ENCODE measurements at places on chromosomes 11 and 22.

DNA sequence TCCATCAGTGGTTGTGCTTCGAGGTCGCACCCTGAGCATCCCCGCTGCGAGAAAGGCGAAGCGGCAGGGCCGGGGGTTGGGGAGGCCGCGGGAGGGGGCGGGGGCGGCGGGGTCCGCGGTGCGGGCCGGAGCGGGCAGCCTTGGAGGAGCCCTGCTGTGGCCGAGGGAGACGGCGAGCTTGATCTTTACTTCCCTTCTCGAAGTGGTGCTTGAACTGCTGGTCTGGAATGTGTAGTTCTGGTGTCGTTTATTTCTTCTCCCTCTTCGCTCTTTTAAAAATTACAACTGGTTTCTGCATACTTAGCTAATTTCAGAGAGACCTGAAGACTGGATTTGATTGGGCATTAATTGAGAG is 1.1 kb downstream of the APLP2 start:
- no peak for DNase-seq

- DNase-seq = no peak
Measured at GRCh38 chr22:32075997-32076760, 33.1 kb downstream of the SLC5A1 start.

- no peak for DNase-seq
Measured at GRCh38 chr11:112608509-112608908, 347.8 kb upstream of the PLET1 start.

- DNase-seq = no peak
Measured at GRCh38 chr22:30555282-30556210, 9.0 kb upstream of the SEC14L6 start.

DNA sequence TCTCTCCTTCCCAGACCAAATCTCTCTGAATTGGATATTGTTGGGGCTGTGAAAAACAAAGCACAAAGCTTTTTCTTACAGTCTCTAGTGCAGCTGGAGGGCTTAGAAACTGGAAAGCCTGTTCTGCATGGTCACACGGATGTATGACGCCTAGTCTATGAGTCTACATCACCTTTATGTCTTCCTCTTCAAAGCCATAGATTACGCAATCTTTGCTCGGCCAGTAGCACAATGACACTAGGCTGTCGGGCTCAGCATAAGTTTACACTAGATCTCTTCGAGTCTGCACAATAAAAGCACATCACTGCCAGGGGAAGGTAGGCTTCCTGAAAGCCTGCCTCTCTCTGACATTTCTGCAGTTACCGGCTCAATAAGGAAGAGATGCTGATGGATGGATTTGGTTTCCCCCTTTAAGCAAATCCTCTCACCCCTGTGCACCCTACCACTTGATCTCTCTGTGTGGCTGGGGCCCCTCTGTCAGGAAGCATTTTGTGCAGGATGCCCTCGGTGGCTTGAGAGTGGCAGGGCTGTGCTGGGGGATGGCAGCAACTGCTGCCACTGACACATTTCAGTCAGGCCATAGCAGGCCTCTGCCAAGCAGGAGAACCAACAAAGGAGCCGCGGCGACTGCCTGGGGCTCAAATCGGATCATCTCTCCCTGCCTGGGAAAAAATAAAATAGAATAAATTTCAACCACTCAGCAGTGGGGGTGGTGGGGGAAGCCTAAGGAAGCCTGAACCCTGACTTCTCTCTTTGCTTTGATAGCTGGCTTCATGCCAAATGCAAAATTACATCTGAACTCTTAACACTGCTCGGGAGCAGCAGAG is 1272.8 kb downstream of the LRRC4C start:
- DNase-seq = no peak

GRCh38 chr11:16763746-16764145 is 25.3 kb downstream of the C11orf58 start:
- no peak for DNase-seq

DNA sequence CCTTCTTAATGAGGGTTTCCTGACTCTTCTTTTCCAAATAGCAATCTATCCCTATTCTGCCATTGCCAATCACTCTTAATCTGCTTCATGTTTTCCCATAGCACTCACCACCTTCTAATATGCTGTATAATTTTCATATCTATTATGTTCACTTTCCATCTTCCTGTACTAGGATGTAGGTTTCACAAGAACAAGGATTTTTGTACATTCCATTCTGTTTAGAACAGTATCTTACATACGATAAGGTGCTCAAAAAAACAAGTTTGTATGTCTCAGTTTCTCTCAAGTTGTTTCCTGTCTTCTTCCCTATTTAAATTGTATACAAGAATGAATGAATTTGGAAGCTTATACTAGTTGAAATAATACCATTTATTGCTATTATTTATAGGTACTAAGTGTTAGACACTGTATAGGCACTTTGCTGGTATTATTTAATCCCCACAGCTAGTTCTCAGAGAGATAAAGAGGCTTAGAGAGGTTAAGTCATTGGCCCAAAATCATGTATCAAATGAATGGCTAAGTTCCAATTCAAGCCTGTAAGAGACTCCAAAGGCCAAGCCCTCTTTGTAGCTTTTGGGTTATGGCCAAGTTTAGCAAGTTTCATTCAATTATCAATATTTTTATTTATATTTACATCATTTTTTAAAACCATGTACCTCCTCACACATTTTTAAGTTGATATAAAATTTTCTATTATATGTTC is 134.7 kb downstream of the PAX6 start:
- no peak for DNase-seq

- no peak for DNase-seq
Measured at GRCh38 chr11:57410287-57410686, 16.6 kb downstream of the SLC43A3 start.

DNA sequence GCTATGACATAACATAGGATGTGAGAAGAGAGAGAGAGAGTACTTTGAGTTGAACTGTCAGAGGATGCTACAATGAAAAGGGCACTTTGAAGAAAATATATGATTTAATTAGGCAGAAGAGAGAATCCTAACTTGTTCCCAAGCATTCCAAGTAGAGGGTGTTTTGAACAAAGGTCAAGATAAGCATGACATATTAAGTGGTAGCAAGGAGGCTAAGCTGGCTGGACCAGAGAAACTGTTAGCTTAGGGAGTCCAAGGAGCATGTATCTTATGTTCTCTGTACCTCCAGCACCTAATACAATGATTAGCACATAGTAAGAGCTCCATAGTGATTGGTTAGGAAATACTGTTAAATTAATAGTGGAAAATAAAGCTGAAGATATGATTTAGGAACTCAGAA is 479.6 kb downstream of the TMEM135 start:
- no peak for DNase-seq

GRCh38 chr11:86681483-86681756 is 9.0 kb upstream of the ME3 start:
- no peak for DNase-seq

DNA sequence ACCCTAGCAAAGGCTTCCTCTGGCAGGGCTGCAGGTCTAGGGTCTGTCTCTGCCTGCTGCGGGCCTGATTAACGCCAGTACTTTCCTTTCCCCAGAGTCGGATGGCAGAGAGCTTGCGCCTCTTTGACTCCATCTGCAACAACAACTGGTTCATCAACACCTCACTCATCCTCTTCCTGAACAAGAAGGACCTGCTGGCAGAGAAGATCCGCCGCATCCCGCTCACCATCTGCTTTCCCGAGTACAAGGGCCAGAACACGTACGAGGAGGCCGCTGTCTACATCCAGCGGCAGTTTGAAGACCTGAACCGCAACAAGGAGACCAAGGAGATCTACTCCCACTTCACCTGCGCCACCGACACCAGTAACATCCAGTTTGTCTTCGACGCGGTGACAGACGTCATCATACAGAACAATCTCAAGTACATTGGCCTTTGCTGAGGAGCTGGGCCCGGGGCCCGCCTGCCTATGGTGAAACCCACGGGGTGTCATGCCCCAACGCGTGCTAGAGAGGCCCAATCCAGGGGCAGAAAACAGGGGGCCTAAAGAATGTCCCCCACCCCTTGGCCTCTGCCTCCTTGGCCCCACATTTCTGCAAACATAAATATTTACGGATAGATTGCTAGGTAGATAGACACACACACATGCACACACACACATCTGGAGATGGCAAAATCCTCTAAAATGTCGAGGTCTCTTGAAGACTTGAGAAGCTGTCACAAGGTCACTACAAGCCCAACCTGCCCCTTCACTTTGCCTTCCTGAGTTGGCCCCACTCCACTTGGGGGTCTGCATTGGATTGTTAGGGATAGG is 18.6 kb downstream of the RSPH14 start:
- DNase-seq = no peak

DNA sequence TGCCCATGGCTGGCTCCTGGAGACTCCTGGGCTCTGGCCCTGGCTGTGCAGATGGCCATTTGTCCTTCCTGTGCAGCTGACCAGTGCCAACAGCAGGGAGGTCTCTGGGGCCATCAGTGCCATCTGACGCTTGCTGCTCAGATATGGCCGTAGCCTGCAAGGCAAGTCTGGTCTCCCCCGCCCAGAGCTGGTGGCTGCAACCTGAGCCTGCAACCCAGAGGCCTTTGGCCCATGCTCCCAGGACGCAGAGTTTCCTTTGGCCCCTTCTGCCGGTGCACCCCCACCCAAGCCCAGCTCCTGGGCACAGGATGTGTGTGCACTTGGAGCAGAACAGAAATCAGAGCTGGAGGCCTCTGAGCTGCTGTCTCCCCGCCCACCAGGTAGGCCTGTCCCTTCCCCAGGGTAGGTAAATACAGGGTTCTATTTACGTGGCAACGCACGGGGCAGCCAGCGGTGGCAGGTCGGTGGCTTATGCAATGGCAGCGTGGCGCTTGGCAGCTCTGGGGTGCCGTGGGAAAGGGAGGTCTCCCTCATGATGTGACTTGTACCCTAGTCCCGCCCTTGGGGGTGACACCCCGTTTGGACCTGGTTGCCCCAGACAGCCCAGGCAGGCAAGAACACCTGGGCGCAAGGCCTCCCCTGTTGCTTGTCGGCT is 21.0 kb upstream of the MYEOV start:
- DNase-seq = no peak
